ENCODE measurements at places on chromosomes 11 and 22.
A peak's percentile ranks its signal among the peaks of the same experiment; 100 is the strongest.

- no peak for DNase-seq
These were observed 9.1 kb upstream of the TUBA8 start for GRCh38 chr22:18101536-18101935.

- no peak for DNase-seq
These were observed 76.3 kb downstream of the PARVB start for GRCh38 chr22:44100411-44100810.

- no peak for DNase-seq
These were observed 393.1 kb downstream of the TMEM135 start for GRCh38 chr11:87430821-87431220.

DNA sequence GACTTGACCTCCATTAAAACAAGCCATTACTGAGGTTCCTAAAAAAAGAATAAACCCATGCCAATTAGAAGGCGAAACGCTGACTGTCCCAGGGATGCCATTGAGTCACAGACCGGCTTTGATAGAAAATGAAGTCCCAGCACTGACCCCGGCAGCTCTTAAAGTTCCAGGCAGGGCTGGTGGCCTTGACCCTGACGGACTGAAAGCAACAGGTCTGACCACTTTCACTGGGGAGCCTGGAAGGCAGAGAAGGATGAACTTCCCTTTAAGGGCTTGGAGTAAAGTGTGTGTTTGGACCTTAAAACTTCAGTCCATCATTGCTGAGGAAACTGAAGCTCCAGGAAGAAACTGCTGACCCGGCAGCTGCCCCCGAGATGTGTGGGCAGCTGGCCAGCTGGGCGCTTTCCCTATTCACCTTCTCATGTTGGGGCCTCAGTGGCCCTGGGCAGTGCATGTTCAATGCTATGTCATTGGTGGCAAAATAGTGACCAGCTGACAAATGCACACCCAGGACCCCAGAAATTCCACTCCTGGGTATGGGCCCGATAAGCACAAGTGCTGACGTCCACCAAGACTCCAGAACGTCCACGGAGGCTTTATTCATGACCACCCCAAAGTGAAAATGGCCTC is 18.9 kb upstream of the EFCAB6 start:
- no peak for DNase-seq

DNA sequence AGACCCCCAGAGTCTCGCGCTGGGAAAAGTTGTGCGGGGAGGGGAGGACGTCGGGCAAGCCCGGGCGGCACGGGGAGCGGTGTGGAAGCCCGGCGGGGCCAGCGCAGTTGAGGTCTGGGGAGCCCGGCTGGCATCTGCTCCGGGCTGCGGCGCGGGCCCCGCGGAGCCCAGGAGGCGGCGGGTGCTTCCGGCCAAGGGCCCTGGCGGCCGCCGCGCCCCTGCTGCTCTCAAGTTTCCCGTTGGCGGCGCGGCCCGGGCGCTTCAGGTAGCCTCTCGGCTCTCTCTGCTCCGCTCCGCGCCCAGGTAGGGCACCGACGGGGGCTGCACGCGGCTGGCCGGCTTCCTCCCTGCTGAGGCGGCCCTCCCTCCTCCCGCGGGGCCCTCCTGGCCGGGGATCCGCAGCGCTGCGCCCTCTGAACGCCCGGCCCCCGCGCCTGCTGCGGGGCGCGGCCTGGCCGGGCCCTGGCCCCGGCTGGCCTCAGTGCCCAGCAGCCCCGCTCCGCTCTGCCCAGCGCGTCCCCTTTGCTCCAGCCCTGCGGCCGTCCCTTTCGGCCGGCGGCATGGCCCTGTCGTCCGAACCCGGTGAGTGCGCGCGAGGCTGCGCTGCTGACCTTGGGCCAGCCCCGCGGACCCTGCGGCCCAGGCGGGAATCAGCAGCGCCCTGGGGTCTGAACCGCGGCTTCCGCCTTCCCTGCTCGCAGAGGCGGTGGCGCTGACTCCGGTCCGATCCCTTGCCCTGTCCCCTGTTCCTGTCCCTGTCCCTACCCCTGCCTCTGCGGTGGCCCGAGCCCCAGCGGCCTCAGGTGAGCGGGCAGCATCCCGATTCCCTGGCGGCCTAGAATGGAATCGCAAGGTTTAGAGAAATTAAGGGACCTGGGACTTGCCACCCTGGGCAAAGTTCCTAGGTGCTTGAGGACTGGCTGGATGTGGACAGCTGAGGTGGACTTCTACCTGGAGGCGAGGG is 4.3 kb upstream of the AMPD3 start:
- peak; percentile 67 for DNase-seq

GRCh38 chr11:79503028-79503427 is 62.2 kb upstream of the TENM4 start:
- DNase-seq: no peak

DNA sequence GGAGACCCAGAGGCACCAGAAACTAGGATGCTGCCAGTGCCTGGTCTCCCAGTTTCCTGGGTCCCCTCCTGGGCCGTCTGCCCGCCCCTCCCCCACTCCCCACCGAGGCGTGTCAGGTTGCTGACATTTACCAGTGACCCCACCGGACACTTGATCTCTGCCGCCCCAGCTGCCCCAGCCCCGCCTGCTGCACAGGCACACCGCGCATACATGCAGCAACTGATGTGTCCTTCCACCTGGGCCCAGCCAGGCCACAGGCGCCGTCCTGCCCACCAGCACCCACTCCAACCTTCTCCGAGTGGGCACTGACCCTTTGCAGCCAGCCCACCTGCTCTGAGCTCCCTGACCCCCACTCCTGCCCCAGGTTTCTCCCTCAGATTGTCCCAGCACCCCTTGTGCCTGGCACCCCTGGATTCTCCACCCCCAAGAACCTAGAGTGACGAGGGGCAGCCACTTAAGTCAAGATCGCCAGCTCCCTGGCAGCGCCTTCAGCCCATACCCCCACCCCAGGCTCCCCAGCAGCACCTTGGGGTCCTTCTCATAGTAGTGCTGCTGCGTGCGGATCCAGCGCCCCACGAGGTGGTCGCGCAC is 548 bp downstream of the PYGM start:
- DNase-seq: no peak

DNA sequence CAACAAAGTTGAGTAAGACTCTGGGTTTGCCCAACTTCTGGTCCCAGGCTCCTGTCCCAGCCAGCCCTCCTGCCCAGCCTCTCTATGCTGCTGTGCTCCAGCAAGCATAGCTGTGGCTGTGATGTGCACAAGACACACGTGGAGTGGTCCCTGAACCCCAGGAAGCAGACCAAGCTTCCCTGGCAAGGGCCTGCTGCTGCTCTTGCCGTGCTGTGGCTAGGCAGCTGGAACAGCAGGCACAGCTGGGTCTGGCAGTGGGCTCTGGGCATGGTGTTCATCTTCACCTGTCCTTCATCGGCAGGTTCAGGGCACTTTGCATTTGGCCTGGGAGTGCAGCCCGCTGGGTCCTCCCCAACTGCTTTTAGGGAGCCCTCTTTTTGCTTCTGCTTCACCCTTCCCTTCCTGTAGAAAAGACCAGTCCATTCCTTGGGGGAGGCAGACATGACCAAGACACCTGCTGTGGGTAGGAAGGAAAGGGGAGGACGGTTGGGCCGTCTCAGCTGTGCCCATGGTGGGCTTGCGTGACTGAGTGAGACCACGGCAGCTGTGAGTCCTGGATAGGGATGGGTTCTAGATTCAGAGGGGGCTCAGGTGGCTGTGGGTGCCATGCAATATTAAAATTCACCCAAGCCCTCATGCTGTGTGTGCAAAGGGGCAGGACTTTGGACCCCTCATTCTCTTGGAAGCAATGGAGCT is 26.1 kb upstream of the ETS1 start:
- peak; percentile 18 for DNase-seq

- DNase-seq: no peak
These were observed 124.2 kb downstream of the CCDC34 start for GRCh38 chr11:27238811-27239210.

GRCh38 chr11:107176148-107177105 is 158.2 kb upstream of the GUCY1A2 start:
- no peak for DNase-seq

- no peak for DNase-seq
These were observed 24.5 kb upstream of the CCDC134 start for GRCh38 chr22:41775976-41776375.

DNA sequence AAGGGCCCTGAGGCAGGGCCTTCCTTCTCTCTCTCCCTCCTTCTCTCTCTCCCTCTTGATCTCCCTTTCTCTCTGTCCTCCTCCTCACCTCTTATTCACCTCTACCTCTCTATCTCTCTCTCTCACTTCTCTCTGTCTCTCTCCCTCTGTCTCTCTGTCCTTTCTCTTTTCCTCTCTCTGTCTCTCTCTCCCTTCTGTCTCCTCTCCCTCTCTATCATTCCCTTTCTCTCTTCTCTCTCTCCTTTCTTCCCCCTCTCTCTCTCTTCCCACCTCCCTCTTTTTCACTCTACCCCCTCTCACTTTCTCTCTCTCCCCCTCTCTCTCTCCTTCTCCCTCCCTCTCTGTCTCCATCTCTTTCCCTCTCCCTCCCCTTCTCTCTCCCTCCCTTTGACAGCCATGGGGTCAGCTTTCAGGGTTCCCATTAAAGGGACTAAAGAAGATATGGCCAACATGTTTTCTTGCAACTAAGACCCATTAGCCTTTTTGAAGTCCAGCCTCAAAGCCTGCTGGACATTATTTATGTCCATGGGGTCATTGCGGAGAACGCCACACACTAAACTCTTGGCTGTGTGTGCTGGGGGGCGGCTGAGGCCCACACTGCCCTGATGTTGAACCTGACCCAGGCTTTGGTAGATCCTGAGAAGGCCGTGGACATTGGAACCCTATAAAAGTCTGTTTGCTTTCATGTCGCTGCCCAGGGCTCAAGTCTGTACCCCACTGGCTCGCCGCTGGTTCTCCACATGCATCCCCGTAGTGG is 15.0 kb downstream of the ANO1 start:
- DNase-seq: no peak

DNA sequence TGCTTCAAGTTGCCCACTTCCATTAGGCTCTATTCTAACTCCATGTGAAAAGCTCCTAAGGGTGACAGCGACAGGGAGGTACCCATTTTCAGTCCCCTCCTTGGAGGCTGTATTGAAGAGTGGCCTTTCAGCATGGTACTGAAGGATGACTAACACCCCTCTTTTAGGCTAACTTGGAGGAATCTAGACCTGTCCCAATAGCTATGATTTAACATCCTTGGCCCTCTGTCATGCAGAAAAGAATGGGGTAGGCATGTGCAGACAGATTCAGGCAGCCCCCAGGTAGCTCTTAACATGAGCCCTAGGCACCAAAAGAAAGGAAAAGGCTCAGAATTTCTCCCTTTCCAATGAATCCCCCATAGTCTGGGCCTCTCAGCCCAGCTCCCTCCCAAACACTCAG is 89.3 kb upstream of the AMOTL1 start:
- DNase-seq: no peak

GRCh38 chr22:17830043-17830961 is 56.0 kb upstream of the BID start:
- DNase-seq: peak; percentile 94

- no peak for DNase-seq
These were observed 4.4 kb downstream of the CALCA start for GRCh38 chr11:14967581-14968243.

DNA sequence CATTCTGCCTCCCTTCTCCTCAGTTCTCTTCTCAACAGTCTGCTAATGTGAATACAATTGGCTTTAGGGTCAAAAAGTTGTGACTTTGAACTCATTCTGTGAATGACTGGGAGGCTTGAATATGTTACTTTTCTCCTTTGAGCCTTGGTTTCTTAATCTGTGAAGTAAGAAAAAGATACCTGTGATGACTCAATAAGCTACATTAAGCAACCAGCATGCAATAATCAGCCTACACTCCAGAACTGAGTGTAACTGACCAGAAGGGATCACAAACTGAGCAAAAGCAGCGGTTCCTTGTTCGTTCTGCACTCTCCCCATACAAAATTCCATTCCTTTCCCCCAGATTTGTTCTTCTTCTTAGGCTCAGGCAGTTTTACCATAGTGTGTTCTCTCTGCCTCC is 23.4 kb downstream of the ZNF202 start:
- no peak for DNase-seq

- DNase-seq: no peak
These were observed 24.1 kb downstream of the FZD4 start for GRCh38 chr11:86930957-86931547.

- DNase-seq: no peak
These were observed 31.4 kb upstream of the BRSK2 start for GRCh38 chr11:1358286-1358685.

DNA sequence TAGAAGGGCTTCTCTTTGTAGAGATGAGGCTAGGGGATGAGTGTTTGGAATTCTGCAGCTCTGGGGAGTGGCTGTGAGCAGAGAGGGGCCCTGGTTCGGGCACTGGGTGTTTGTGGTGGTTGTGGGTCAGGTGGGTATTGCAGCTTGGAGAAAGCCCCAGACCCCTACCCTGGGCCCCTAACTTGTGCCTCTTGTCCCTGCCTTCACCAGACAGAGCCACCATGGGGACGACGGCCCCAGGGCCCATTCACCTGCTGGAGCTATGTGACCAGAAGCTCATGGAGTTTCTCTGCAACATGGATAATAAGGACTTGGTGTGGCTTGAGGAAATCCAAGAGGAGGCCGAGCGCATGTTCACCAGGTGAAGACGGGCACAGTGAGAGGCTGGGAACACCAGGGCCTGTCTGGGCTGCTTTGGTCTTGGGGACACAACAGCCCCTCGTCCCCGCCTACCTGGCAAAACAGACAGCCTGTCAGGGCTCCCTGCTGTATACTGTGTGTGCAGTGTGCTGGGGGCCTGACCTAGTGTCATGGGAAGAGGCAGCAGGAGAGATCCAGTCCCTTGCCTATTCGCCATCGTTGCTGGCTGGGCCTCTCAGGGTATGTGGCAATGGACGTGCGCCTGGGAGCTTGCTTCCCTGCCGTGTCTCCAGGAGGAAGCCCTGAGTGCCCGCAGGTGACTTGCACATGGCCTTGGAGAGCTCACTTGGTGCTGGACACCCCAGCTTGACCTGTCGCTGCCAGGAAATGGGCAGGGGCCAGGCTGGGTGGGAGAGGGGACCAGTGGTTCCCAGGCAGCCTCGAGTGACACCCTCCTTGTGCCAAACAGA is 4.3 kb downstream of the INCENP start:
- DNase-seq: no peak

- DNase-seq: no peak
These were observed 55.9 kb upstream of the NUP160 start for GRCh38 chr11:47904048-47904447.

- DNase-seq: no peak
These were observed 252.1 kb downstream of the SBF2 start for GRCh38 chr11:10041748-10042446.

DNA sequence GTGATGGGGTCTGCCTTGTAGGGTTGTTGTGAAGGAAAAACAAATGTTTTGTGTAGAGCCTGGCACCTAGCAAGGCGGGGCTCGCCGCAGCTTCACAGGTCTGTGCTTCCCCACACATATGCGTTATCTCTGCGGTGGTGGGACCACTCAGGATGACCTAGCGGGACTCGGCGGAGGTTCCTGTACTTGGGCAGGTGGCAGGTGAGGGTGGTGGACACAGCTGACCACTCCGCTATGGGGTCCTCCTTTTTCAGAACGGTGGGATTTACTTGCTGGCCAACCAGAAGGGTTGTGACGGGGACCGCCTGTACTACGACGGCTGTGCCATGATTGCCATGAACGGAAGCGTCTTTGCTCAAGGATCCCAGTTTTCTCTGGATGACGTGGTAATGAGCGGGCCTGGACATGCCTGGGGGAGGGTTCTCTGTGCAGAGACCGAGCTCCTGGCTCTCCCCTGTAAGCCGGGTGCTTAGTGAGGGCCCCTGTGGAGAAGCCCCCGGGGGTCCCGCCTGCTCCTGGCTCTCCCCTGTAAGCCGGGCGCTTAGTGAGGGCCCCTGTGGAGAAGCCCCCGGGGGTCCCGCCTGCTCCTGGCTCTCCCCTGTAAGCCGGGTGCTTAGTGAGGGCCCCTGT is 21.3 kb downstream of the NADSYN1 start:
- no peak for DNase-seq

GRCh38 chr22:33922349-33922681 is 2.0 kb upstream of the LARGE1 start:
- DNase-seq: peak; percentile 17

- DNase-seq: no peak
These were observed 81.0 kb upstream of the FGF3 start for GRCh38 chr11:69899957-69900821.

Data from activated T-cell treated with anti-CD3 and anti-CD28 coated beads, Interleukin-2, amount 50 U/mL, for 48 hours (primary cell).